ENCODE measurements at places on chromosomes 13 and 19.

DNA sequence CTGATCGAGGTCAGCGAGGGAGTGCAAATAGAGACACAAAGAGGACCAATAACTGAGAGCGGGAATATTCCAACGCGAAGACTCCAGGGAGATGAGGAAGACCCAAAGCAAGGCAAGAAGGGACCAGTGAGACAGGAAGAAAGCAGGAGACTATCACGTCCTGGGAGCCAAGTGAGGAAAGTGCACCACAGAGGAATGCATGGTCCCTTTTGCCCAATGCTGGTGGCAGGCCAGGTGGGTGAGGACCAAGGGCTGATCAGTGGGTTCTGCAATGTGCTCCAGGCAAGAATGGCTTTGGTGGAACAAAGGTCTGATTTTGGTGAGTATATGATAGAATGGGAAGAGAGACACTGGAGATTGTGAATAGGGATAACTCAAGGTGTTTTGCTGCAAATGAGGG, 25.4 kb downstream of the CHST8 start:
- DNase-seq, result no peak

- no peak for DNase-seq
Measured at GRCh38 chr13:103031332-103031873, 34.8 kb downstream of the SLC10A2 start.

DNA sequence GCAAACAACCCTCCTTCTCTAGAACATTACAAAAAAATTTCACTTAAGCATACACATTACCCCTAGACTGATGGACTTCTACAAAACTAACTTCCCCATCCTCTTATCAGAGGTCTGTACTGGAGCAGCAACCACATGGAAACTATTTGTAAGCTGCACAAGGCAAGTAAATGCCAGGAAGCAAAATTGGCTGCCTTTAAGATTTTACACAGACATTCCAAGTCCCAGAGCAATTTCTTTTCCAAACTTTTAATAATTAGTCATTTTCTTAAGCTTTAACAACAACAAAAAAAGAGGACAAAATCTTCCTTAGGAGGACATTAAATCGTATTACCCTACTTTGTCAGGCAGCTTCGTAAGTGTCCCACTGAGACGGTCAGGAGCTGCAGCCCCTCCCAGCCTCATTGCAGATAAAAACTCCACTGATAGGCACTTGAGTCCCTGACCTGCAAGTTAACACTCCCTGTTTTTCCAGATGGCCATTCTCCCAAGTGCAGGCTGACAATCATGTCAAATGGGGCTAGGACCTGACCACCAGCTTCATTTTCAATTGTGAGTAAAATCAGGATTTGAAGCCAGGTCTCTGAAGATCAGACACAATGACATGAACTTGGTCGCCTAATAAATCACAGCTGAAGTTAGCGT, 680.1 kb downstream of the DIAPH3 start:
- DNase-seq, result no peak

DNA sequence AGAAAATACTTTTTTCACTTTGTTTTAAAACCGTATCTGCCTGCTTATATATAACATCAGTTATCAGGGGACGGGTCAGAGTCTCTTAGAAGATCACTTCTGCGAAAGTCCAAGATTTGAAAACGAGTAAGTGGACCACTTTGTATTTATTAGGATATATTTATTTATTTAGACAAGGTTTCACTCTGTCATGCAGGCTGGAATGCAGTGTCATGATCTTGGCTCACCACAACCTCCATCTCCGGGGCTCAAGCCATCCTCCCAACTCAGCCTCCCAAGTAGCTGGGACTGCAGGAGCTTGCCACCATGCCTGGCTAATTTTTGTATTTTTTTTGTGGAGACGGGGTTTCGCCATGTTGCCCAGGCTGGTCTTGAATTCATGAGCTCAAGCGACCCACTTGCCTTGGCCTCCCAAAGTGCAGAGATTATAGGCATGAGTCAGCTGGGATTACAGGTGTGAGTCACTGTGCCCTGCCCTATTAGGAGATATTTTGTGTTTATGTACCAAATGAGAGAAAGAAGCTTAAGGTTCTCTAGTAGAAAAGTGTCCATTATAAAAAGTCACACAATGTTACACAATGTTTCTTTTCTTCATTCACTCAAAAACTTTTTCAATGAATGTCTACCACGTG, 39.5 kb downstream of the RASL11A start:
- DNase-seq, result no peak

DNA sequence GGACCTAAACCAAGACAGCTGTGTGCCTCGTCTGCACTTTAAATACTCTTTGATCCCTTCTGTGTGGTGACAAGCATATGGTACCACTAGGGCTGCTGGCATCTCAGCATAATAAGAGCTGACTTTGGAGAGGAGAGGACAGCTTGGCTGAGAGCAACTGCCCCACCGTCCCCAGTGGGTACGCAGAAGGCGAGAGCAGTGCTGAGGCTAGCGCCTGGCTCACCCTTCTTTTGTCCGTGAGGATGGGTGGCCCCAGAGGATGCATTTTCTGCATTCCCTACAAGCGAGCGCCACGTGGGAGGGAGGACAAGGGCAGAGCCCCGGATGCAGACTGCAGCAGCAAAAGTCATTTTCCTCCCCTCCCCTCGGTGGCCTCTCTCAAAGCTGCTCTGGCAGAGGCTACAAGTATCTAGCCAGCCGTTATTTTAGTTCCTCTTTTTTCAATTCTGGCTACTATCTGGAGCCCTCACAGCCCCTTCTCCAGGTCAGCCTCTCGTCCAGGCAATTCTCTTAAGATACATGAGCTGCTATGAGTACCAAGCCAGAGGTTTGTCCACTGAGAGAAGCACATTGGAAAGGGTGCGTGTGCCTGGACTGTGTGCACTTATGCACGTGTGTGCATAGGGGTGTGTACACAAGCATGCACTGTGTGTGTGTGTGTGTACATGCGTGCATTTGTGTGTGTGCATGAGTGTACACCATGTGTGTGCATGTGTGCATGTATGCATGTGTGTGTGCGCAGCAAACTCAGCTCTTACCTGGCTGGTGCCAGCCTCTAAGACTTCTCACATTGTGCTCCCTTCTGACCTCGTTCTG, 51.3 kb downstream of the RAB20 start:
- DNase-seq, result no peak

- DNase-seq, result no peak
Measured at GRCh38 chr13:107329991-107330390, 762.1 kb upstream of the ARGLU1 start.

GRCh38 chr13:24890256-24890655, 126.3 kb downstream of the RNF17 start:
- no peak for DNase-seq

- DNase-seq, result no peak
Measured at GRCh38 chr13:95222733-95223018, 78.6 kb downstream of the ABCC4 start.

- DNase-seq, result no peak
Measured at GRCh38 chr13:33108620-33109019, 92.4 kb downstream of the KL start.

GRCh38 chr13:53112522-53112921, 83.9 kb downstream of the OLFM4 start:
- no peak for DNase-seq

DNA sequence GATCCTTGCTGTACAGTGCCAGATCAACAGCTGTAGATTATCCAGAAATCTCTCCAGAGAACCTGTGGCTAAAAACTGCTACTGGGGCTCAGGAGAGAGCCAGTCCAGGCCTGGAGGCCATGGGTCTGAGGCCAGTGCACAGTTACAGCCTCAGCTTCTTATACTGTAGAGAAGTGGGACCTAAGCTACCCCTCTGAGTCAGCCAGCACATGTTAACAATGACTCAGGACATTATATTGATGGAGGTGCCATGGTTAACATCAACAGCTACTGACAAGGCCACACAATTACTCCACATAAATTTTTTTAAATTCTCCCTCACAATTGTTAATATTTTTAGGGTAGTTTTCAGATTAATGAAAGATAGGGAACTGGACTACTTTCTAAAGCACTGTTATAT, 138.5 kb downstream of the RBM26 start:
- DNase-seq, result no peak

DNA sequence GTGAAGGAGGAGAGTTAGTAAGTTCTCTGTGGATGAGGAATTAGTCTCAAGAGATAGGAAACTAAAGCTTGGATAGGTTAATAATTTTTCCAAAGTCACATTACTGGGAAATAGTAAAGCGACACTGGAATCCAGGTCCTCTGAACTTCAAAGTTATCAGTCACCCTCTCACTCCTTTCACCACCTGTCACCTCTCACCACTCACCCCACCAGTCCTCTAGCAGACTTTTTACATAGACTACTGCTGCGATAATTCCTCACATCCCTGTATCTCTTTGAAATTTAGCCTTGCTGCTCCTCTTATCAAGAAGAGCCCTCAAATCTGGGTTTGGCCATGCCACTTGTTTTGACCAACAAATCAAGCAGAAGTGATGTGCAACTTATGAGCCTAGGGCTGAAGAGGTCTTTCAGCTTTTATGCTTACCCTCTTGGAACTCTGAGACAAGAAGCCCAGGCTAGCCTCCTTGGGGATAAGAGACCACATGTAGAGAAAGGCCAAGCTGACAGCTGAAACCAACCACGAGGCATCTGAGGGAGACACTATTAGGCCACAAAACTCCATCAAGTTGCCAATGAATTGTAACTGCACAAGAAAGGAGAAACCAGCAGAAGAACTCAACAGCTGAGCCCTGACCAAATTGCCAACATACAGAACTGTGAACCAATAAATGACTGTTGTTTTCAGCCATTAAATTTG, 41.2 kb downstream of the STARD13 start:
- no peak for DNase-seq

GRCh38 chr19:54114340-54115108, 933 bp downstream of the TFPT start:
- DNase-seq, result no peak

GRCh38 chr13:111212517-111212873, 97.4 kb downstream of the ARHGEF7 start:
- DNase-seq, result no peak

DNA sequence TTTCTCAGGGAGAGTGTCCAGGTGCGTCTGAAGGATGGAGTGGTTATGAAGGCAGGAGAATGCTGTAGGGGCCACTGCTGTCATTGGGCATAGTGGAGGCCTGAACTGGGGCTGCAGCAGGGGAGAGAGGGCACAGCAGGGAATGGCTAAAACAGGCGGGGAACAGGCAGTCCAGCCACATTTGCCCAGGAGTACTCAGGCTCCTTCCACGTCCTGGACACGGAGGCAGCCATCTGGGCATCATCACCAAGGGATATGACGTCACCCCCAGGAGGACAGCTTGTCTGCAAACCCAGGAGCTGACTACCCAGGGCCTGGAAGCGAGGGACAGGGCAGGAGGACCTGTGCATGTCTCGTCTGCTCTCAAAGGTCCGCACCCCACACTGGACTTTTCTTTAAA, 22.2 kb downstream of the VSTM2B start:
- no peak for DNase-seq

DNA sequence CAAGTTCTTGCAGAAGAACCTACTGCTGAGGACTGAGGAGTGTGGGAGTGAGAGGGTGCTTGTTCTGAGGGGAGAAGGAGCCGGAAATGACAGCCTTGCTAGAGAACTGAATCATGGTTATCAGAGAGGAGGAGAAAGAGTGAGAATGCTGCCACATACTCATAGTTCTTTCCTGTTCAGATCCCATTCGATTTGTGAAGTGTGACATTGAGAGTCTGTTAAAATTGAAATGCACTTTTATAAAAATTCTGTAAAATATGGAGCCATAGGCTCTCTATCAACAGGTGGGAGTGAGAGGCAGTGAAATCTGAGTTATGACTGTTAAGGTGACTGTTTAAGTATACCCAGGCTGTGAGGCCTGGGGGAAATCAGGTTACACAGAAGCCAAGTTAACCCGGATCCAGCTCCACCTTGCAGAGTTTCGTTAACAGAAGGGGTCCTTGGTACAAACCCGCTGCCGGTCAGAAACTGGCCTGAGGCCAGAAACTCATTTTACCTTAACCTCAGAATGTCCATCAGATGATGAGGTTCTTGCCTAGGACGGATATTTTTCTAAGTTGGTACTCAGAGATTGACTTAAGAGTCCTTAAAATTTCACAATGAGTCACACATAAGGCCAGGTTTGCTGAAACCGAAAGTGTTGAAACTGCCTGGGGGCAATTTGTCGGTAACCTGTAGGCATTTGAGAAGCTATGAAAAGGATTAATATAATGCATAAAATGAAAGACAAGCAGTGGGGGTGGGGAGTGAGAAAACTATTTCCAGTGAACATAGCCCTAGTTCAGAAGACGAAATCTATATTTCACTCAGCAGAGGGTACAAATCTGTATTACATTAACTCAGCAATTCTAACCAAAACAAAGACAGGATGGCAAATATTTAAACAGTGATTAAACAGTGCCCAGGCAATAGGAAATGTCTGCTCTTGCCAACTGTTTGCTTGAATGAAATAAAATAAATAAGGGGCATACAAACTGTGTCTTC, 350.5 kb downstream of the KCNRG start:
- DNase-seq, result no peak

- DNase-seq, result no peak
Measured at GRCh38 chr19:35000647-35001501, 751 bp downstream of the GRAMD1A start.

GRCh38 chr13:40546047-40546446, 120.4 kb downstream of the FOXO1 start:
- no peak for DNase-seq

DNA sequence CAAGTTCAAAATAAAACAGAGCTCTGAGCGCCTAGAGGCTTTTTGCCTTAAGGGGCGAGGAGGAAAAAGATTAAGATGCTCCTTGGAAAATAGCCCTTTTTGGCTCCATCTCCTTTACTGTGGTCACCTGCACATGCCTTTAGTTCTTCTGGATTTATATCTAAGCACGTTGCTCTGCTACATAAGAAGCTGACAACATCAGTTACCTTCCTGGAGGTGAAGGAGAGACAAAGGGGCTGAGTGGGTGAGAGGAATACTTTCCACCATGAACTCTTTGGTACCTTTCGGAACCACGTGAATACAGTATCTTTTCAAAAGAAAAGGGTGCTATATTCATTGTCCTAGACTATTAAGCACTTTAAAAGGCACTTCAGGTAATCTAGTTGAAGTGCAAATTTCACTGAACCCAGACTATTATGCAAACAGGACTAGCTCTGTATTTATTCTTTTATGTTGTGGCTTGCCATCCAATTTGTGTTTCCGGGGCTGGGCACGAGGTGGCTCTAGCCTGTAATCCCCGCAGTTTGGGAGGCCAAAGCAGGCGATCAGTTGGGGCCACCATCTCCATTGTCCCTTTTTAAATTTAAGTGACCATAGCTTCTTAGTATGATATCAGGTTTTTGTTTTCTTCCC, 201.5 kb downstream of the TM9SF2 start:
- DNase-seq, result no peak

- no peak for DNase-seq
Measured at GRCh38 chr19:30066781-30067759, 125.0 kb downstream of the URI1 start.
